ENCODE measurements at places on chromosomes 5 and 9.

DNA sequence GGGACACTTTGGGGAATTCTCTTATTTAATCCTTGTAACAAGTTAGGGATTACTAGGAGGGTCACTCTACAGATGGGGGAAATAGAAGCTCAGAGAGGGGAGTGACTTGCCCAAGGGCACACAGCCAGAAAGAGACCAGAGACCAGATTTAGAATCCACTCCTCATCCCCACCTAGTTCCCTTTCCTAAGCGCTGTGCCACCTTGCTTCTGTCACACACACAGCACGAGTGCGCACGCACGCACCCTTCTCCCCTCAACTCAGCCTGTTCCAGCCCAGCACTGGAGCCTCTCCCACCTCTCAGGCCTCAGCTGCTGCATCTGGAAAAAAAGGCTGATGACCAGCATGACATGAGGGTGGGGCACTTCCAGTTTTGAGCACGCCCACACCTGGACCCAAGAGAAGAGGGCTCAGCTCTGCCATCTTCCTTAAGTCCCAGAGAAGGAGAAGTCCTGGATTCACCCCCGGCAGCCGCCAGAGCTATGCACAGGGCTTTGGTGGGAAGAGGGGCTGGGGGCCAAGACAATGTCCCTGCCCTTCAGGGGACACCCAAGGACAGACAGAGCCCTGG is 18.5 kb downstream of the NR5A1 start:
- no peak for DNase-seq

DNA sequence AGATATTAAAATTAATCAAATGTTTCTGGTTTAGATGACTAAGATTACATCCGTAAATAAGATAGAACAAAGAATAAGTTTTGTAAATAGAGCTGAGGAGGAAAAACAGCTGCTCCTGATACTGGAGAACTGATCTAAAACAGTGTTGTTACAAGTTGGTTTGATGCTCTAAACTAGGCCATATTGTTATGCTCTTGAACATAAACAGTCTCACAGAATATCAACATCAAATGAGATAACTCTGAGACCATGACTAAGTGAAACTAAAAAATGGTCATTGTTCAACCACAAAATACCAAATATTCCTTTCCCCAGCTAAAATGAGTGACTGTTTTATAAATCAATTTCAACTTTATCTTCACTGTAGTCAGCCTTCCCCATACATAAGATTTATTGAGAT is 16.5 kb upstream of the SRFBP1 start:
- no peak for DNase-seq

GRCh38 chr5:62273687-62274086 is 32.3 kb upstream of the KIF2A start:
- no peak for DNase-seq

GRCh38 chr9:91714020-91714806 is 235.8 kb downstream of the ROR2 start:
- peak; percentile 67 for DNase-seq

DNA sequence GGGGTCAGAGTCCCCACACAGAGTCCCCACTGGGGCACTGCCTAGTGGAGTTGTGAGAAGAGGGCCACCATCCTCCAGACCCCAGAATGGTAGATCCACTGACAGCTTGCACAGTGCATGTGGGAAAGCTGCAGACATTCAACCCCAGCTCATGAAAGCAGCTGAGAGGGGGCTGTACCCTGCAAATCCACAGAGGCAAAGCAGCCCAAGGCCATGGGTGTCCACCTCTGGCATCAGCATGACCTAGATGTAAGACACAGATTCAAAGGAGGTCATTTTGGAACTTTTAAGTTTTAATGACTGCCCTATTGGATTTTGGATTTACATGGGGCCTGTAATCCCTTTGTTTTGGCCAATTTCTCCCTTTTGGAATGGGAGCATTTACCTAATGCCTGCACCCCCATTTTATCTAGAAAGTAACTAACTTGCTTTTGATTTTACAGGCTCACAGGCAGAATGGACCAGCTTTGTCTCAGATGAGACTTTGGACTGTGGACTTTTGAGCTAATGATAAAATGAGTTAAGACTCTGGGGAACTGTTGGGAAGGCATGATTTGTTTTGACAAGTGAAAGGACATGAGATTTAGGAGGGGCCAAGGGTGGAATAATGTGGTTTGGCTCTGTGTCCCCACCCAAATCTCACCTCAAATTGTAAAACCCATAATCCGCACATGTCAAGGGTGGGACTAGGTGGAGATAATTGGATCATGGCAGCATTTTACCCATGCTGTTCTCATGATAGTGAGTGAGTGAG is 56.3 kb upstream of the ITGA1 start:
- DNase-seq, result no peak

GRCh38 chr5:133603711-133604110 is 8.6 kb downstream of the FSTL4 start:
- DNase-seq, result no peak

DNA sequence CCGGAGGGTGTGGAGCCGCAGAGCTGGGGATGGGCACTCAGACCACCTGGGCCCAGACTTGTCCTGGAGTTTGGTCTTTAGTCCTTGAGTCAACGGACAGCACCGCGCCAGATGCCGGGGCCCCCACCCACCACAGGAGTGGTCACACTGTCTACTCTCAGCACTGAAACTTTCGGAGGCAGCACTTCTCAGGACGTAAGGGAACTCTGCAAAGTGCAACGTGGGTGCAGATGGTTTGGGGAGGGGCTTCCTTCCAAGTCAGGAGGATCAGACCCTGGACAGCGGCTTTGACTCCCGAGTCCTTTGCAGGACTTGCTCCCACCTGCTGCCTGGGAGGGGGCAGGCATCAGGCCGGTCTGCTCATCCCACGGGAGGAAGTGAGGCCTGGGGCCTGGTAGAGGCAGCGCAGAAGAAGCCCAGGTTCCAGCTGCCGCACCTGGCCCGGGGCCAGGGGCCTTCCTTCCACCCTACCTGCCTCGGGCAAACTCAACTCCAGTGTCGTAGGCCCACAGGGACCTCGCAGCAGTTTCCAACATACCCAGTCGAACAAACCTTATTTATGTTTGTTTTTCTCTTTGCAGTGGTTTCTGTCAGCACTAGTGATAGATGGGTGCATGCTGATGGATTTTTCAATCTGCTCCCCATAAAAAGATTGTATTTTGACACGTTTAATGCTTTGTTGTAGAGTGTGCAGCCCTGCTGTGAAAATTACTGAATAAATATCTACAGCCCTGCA is 149.8 kb upstream of the PPP1R26 start:
- DNase-seq, result no peak

- peak; percentile 55 for DNase-seq
Measured at GRCh38 chr9:37528652-37529471, 43.1 kb downstream of the POLR1E start.

DNA sequence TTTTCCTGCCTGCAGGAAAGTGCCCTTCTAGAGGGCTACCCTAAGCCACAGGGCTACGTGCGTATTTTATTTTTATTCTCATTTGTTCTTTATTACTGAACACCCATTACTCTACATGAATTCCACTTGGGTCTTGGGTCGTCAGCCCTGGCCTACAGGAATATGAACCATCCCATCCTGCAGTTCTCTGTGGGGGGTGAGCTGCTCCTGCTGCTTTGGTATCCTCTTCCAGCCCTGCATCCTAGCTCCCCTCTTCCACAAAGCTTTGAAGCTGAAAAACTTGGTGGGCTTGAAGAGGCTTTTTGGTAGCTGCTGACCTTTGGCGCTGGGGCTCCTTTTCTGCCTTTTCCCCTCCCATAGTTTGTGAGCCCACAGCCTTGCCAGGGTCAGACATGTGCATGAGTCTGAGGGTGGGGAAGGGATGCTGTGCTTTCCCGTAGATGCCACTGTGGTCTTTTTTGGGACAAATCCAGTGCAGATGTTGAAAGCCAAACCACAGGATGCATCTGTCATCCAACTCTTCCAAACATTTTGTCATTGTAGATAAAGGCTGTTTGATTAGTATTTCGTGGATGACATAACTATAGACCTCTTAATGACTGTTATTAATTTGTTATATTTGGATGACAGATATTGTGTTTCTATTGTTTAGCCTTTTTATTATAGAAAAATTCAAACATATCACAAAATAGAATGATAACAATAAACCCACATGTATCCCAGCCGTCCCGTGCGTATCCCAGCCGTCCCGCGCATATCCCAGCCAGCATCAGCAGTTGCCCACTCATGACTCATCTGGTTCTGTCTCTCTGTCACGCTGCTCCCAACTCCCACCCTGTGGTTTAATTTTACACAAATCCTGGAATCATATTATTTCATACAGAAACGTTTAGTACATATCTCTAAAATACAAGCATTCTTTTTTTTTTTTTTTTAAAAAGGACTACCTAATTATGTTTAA is 43.9 kb downstream of the SLC46A2 start:
- DNase-seq, result peak; percentile 55

DNA sequence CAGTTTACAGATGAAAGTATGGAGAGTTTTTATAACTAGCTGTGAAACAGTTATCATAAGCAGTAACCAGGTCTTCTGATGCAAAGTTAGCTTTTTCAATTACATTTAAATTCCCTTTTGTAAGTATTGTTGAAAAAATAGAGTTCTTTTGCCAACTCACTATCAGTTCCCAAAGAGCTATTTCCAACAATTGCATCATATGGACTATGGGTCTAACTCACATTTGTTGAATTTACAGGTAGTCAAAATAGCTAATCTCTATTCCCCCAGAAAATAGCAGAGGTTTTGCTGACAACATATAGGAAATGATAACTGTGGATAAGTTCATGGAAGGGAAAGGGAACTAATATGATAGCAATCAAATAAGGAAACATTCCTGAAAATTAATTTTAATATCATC is 1.4 kb downstream of the SPINK1 start:
- no peak for DNase-seq

- peak; percentile 77 for DNase-seq
Measured at GRCh38 chr5:181246276-181247049, 2.8 kb upstream of the RACK1 start.

GRCh38 chr9:135356796-135357195 is 122.8 kb upstream of the PPP1R26 start:
- DNase-seq, result no peak

DNA sequence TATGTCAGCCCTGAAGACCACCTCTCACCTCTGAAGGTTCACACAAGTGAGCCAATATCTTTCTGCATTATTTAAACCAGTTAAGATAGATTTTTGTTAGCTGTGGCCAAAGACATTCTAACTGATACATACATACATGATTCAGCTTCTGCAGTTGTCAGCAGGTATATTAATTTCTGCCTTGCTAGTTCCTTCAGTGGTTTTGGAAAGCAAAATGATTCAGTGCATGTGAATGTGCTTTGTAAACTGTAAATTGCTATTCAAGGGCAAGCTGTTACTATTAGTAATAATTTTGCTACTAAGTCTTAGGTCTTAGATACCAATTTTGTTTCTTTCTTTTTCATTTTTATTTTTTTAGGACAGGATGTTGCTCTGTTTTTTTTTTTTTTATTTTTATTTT is 89.2 kb upstream of the ERBIN start:
- peak; percentile 80 for DNase-seq

GRCh38 chr9:107712390-107712789 is 222.8 kb upstream of the KLF4 start:
- DNase-seq, result peak; percentile 74

GRCh38 chr5:9686216-9686615 is 56.1 kb upstream of the TAS2R1 start:
- DNase-seq, result no peak

GRCh38 chr5:160769301-160769700 is 82.7 kb downstream of the ATP10B start:
- no peak for DNase-seq

GRCh38 chr9:95509851-95510708 is 6.7 kb downstream of the PTCH1 start:
- DNase-seq, result no peak

- DNase-seq, result no peak
Measured at GRCh38 chr9:123265833-123266232, 2.6 kb downstream of the STRBP start.

GRCh38 chr5:117800261-117800660 is 1188.1 kb downstream of the DTWD2 start:
- DNase-seq, result no peak
